Bronchus fibroblast of lung (primary cell): ENCODE measurements at places on chromosomes 13 and 19. TPM values are rescaled to one million over a fixed set of nuclear protein-coding genes. Genes with fewer than 3 reads are reported as not detected.

The RNF225 gene
- not detected in 2 replicates for total RNA-seq

The KLK4 gene
- total RNA-seq = not detected in 2 replicates

The DZIP1 gene
- total RNA-seq = 23.4 and 24.4 TPM in 2 replicates

The INSL3 gene
- total RNA-seq = not detected in 2 replicates

The ZNF101 gene
- 2.9 and 3.6 TPM in 2 replicates for total RNA-seq

The ZNF850 gene
- 1.8 and 4.3 TPM in 2 replicates for total RNA-seq

The ZNF606 gene
- 7.4 TPM in 2 replicates for total RNA-seq

The TMC4 gene
- total RNA-seq = 0.17 and 0.45 TPM in 2 replicates

The SBSN gene
- total RNA-seq = 0.15 TPM in 1 of 2 replicates, not detected in the other

The KIR2DL1 gene
- total RNA-seq = not detected in 2 replicates
